ENCODE measurements at places on chromosomes 3 and 15.

DNA sequence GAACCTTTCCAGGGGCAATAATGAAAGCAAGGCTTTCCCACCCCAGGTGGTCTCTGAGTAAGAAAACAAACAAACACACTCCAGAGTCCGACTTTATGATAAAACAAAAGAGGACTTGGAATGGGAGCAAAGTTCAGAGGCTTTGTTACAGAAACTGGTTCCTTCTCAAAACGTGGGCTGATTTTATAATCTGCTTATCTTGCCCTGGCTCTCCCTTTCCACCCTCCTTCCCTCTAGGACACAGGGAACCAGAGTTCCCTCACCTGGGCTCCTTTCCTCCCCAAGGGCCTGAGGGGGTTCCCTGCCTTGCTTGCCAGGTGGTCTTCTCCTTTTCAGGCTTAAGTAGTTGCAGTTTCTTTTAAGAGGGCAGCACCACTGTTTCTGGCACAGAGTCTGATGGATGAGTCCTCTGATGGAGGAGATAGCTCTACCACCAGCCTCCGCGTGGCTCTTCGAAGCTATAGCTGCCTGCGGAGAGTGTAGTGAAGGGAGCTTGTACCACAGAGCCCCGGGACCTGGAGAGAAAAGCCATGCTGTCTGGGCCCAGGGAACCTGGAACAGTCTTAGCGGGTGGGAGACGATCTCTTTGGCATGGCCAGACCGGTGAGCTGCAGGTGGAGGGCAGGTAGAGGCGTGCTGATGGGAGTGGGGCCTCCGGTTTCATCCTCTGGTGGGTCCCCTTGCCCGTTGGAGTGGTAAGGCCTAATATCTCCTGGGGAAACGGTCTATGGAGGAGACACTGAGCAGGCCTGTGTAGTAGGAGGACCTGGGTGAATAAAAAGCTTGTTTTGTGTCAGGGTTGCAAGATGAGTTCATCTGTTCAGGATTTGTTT, 68.7 kb downstream of the SMAD6 start:
- no peak for DNase-seq

DNA sequence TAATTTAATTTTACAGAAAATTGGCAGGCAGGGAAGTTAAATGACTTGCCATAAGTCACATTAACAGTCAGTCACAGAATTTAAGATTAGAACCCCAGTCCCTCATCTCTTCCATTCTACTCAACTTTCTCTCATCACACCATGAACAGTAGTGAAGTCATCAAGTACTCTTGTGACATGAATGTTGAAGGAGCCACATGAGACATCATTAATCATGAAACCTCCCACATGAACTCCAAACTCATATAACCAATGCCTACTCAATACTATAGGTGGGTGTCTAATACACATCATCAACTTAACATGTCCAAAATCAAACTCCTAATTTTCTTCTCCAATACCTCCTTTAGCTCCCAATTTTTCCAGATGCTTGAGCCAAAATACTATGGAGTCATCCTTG, 19.5 kb downstream of the PHC3 start:
- no peak for DNase-seq

- DNase-seq, result no peak
Observed at GRCh38 chr15:62462268-62462667, 297.2 kb upstream of the C2CD4B start.

DNA sequence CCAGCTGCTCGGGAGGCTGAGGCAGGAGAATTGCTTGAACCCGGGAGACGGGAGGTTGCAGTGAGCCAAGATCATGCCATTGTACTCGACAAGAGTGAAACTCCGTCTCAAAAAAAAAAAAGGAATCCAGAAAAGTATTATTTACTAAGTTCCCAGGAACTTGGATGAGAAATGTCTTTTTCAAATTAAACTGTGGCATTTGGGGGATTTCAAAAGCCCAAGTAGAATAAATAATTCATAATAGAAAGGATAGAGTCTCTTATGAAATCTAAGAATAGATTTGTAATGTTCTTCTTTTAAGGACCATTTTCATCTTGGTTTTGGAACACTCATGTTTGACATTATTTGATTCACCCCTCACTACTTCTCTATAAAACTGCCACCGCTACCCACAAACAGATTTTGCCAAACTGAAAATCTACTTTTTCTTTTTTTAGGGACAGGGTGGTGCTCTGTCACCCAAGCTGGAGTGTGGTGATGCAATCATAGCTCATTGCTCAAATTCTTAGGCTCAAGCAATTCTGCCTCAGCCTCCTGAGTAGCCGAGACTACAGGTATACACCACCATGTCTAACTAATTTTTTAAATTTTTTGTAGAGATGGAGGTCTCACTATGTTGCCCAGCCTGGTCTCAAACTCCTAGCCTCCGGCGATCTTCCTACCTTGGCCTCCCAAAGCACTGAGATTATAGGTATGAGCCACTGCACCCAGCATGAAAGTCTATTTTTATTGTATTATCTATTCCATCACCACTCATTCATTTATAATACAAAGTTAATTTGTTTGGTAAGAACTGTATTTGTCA, 99.3 kb downstream of the SENP2 start:
- DNase-seq, result no peak

DNA sequence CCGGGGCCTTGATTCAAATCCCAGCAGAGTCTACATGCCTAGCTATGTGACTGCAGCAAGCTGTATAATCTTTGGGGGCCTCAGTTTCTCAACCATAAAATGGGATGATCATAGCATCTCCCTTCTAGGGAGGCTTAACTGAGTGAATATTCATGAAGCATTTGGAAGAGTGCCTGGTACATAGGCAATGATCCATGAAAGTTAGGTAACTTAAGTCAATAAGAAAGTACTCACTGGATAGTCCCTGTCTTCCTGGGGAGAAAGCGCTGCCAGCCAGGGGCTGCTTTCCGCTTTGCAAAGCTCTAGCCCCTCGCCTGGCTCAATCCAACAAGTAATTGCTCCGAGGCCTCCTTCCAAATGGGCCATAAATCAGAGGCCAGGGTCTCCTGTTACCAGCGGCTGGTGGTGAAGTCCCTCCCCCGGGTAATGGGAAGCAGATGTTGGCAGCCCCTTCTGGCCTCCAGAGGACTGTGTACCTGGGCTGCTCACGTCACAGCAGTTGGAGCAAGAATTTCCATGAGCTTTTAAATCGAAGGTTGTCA, 521.9 kb upstream of the PROK2 start:
- no peak for DNase-seq

- DNase-seq, result no peak
Observed at GRCh38 chr15:85789496-85789875, 5.2 kb downstream of the KLHL25 start.

GRCh38 chr15:88805031-88805780, 2.0 kb downstream of the ACAN start:
- no peak for DNase-seq

- no peak for DNase-seq
Observed at GRCh38 chr15:55389264-55389607, 18.9 kb downstream of the CCPG1 start.

DNA sequence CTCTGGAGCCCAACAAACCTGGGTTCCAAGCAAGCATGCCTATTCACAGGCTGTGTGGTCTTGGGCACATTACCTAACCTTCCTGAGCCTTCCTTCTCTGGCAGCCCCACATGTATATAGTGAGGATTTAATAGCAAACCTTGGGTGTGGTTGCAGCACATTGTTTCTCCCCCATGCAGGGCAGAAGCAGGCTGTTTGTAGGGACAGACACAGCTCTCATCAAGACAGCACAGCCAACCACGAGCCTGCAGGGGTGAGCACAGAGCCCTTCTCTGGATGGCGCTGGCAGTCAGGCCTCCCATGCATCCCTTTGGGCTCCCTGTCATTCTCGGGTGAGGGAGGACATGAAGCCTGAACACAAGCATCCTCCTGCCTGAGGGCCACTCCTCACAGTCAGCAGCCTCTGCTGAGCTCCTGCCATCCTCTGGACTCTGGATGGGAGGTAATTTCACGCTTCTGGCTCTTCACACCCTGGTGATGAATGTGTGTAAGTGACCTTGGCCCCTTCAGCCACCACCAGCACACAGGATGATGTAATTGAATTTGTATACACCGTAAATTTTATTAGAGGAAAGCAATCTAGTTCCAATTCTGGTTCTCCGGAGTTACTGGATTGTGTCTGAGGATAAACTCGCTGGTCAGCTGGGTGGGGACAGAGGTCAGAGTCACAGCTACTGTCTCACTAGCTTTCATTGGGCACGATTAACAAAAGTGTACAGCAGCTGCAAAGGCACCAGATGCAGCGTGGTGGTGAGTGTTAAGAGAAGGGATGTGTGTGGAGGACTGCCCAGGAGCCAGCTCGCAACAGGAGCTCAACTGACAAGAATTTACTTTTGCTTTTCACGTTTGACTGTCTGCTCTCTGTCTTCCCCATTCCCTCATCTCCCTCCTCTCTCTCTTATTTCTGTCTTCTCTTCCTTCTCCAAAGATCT, 118.1 kb downstream of the CLSTN2 start:
- no peak for DNase-seq

DNA sequence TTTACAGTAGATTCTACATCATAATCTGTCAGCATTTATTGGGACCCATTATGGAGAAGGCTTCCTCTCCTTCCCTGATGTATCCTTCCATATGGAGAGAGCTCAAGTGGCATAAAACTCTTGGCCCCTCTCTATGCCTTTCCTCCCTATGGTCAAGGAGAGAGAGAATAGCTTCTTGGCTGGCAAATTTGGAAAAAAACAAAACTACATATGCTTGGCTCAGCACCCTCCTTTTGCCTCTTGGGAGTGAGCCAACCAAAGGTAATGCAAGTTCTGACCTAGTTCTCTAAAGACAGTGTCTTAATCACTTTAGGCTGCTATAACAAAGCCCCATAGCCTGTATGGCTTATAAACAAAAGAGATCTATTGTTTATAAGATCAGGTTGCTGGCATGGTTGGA, 37.5 kb downstream of the C3orf70 start:
- no peak for DNase-seq

GRCh38 chr3:82048711-82049110, 287.3 kb upstream of the GBE1 start:
- DNase-seq, result no peak

DNA sequence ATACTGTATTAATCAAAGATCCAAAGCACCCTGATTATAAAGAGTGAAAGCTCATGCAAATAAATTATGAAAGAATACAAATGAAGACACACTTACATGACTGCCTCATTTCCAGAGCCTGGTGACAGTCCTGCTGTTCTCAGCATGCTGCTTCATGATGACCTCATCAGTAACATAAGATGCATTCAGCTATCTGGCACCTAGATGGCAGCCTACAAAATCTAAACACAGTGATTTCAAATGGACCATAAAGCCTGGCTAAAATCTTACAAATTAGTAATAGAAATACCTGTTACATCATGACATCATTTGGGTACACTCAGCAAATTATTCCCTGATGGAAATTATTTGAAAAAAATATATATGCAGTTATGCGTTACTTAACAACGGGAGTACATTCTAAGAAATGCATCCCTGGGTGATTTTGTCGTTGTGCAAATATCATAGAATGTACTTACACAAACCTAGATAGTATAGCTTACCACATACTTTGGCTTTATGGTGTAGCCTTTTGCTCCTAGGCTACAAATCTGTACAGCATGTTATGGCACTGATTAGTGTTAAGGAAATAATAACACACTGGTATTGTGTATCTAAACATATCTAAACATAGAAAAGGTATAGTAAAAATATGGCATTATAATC, 207.2 kb downstream of the EPHA3 start:
- DNase-seq, result no peak

DNA sequence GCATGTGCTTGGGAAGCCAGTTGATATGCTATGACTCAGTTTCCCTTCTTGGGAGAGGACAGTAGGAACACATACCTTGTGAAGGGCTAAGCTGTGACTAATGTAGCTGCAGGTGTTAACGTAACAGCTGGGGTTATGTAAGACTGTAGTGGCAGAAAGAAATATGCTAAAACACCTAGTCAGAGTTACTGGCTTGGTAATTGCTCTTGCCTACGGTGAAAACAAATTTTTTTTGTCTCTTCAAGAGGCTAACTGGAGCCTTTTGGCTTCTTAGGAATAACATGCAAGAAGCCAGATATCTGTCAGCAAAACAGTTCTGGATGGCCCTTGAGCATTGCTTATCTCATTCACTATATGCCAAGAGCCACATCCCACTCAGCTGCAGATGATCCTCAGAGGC, 1.4 kb downstream of the MAPKBP1 start:
- no peak for DNase-seq

DNA sequence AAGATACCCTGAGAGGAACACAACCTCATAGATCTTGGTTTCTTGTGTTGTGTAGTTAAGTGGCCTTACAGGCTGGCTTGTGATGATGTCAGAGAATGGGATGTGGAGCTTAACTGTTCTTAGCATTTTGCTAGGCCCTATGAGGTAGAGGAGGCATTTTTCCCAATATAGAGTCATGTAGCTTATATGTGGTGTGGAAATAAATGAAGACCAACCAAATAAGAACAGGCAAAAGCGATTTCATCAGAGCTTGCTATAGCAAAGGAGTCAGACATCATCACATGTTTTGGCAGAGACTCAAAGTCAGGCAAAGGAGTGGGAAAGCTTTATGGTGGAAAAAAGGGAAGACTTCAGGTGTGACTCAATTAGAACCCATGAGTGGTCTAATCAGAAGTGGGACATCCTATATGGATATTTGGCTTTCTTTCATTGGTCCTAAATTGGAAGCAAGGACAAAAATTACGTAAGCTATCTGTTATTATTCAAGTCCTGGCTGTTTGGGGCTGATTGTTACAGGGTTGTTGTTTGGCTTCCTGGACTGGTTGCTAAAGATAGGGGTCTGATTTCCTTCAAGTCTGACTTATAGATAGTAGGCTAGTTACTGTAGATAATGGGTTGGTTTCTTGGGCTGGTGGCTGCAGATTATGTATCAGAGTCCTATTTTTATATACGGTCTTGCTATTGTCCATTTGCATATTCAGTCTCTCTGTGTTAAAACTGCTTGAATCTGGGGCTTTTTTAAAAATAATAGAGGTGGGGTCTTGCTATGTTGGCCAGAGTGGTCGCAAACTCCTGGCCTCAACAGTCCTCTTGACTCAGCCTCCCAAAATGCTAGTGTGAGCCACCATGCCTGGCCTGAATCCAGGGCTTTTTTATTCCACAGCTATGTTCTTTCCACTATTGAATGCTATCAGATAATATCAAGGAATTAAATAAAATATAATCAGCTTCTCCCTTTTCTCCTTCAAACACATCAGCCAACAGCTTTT, 30.3 kb upstream of the SETD2 start:
- DNase-seq, result no peak

GRCh38 chr15:82851981-82852511, 42.6 kb downstream of the WHAMM start:
- no peak for DNase-seq

DNA sequence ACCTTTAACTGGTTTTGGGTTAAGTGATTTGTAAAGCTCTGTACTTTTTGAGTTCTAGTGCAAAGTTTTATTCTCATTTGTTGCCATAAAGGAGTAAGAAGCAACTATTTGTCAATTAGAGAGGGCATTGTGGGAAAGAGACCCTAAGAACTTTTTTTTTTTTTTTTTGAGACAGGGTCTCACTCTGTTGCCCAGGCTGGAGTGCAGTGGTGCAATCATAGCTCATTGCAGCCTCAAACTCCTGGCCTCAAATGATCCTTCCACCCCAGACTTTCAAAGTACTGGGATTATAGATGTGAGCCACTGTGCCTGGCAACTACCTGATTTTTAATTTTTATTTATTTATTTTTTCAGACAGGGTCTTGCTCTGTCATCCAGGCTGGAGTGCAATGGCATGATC, 4.9 kb downstream of the CHP1 start:
- no peak for DNase-seq

- DNase-seq, result no peak
Observed at GRCh38 chr15:93298901-93299300, 209.9 kb upstream of the RGMA start.
